ENCODE measurements at places on chromosomes 7 and 10.

DNA sequence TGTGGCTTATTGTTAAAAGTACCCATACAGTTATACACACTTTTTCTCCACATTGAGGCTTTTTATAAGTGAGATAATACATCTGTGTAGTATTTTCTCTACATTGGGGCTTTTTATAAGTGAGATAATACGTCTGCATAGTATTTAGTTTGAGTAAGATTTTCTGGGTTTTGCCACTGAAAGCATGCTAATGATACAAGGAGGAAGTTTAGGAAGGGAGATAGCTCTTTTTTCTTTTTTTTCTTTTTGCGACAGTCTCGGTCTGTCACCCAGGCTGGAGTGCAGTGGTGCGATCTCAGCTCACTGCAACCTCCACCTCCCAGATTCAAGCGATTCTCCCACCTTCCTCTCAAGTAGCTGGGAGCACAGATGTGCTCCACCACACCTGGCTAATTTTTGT lies 13.3 kb downstream of the FAM107B start:
- no peak for DNase-seq

DNA sequence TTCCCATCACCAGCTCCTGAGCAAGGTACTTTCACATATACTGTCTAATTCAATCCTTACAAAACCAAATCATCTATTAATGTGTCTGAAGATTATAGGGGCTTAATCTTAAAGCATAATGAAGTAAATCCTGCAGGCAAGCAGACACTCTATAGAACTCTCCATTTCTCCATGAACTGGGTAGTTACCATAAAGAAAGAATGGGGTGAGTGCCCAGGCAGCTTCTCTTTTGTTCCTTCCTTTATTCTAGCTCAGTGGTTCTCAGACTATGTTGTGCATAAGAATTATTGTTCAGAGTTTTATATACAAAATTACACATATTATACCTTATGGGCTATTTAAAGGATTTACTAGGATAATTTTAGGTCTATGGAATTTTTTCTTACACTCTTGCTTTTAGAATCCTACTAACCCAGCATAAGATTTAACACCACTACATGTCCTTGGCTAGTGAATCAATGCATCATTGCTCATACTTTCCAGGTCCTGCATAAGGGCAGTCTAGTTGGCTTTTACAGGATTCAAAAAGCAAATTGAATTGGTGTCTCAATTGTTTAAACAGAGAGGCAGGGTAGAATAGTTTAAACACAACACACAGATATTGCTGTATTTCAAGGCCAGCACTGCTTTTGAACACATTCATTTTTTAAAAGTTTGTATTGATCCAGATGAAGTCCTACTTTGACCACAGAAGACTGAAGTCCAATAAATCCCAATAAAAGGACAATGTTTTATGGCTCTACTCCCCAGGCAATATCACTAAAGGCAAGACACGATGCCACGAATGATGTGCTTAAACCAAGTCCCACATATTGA lies 12.9 kb downstream of the SGCE start:
- DNase-seq: no peak

- DNase-seq: no peak
Measured at GRCh38 chr10:93071674-93072224, 1.9 kb upstream of the CYP26A1 start.

DNA sequence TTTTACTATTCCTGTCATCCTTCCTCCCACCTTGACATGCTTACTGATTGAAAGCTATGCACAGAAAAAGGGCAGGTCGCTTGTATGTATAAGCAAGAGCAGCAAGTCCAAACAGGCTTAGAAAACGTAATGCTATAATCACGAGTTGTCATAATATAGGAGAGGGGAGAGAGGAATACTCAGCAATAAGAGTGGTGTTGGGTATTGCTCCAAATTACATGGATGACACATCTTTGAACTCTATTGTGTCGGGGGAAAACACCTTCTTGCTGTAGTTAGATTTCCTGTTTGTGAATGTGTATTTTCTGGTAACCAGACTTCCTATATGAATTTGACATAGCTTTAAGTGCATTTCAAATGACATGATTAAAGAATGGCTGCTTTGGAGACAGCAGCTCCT lies 7.5 kb downstream of the MET start:
- DNase-seq: no peak

- DNase-seq: no peak
Measured at GRCh38 chr7:107933386-107934013, 42.5 kb downstream of the DLD start.

- no peak for DNase-seq
Measured at GRCh38 chr10:14478604-14479003, 147.9 kb upstream of the FRMD4A start.

GRCh38 chr10:103231047-103231551 lies 14.6 kb upstream of the RPEL1 start:
- no peak for DNase-seq

DNA sequence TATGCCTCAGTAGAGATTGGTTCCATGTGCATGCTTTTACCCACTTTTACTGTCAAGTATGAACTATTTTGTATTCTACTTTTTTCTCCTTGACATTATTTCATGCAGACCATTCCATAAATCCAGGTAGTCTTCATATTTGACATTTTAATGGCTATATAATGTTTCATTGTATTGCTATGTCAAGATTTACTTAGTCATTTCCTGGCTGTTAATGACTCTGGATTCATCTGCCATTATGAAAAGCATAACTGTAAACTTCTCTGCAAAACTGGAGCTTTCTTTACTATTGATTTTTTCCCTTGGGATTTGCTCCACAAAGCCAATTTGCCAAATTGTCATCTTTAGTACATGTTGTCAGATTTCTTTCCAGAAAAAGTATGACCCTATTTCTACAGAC lies 6.8 kb upstream of the MSRB2 start:
- DNase-seq: no peak

DNA sequence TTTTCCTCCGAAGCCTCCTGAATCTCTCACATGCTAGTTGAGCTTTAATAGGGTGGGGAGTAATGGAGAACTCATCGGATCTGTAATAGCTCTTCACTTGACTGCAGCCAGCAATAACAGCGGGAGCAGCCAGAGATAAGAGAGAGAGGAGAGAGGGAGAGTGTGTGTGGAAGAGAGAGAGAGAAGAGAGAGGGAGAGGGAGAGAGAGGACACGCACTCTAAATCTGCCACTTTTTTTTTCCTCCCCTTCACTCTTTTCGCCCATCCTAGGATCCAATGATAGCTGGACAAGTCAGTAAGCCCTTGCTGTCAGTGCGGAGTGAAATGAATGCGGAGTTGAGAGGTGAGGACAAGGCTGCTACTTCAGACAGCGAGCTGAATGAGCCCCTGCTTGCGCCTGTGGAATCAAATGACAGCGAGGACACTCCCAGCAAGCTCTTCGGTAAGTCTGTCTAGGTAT lies 107.9 kb downstream of the POU6F2 start:
- DNase-seq: no peak

DNA sequence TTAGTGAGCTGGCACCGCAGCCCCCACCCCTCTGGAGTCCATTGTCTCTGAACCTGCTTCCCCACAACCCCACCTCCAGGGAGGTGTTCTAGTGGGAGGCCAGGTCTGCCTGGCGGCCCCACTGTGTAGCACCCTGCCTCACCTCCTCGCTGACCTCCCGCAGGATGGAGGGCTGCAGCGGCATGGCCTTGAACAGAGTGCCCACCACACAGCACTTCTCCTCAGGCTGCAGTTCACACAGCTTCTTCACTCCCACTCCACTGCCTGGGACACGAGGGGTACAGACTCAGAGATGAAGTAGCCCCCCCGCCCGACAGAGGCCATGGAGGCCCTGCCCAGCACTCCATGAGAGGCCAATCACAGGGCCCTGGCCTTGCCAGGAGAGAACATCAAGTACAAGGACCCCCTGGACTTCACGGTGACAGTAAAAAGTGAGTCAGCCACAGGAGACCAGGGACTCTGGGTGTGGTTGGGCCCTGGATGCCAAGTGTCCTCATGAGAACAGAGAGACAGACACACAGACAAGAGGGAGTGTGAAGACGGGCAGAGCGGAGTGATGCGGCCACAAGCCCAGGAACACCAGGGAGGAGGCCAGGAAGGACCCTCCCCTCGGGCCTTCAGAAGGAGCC lies 5.4 kb downstream of the POLD2 start:
- no peak for DNase-seq

- no peak for DNase-seq
Measured at GRCh38 chr7:41967156-41967555, 264.3 kb upstream of the INHBA start.

- DNase-seq: no peak
Measured at GRCh38 chr10:88152728-88153133, 289.3 kb downstream of the PTEN start.

- DNase-seq: no peak
Measured at GRCh38 chr7:41037691-41038090, 665.2 kb downstream of the INHBA start.

GRCh38 chr7:141511676-141512396 lies 39.4 kb upstream of the AGK start:
- no peak for DNase-seq

DNA sequence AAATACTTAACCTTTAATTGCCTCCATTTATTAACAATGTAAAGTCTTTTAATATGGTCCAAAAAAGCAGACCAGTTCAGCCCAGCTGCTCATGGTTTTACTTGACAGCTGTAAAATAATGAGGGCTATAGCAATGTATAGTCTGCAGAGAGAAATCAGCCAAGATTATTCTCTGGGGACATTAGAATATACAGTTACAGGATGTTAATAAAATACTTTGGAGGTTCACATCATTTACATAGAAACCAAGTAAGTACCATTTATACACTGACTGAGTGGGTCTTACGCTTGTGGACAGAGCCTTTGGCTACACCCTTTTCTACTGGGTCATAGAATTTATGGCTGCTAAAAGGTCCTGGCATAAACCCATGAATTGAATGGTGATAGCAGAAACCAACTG lies 340.7 kb upstream of the CELF2 start:
- no peak for DNase-seq

DNA sequence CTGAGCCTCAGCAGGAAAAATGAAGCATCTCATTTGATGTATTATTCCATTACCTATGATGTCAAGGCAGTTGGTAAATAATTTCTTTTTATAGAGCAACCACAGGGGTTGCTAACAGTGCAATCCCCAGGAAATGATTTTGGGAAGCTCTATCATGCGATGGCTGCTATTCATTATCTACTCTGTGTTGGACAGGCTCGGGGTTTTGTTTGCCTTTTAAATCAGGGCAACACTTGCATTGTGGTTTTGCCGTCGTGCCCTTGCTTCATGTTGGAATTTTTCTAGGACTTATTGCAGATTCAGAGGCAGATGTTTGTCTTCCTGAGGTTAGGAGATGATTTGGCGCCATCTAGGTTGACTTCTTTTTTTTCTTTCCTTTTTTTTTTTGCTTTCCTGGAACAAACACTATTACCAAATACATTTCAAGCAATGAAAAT lies 128.4 kb downstream of the BICC1 start:
- no peak for DNase-seq

GRCh38 chr7:106793015-106793975 lies 71.8 kb upstream of the PIK3CG start:
- no peak for DNase-seq

- no peak for DNase-seq
Measured at GRCh38 chr10:61197057-61197456, 253.1 kb upstream of the RHOBTB1 start.

- DNase-seq: no peak
Measured at GRCh38 chr10:45053569-45054100, 52.9 kb downstream of the ZNF22 start.

DNA sequence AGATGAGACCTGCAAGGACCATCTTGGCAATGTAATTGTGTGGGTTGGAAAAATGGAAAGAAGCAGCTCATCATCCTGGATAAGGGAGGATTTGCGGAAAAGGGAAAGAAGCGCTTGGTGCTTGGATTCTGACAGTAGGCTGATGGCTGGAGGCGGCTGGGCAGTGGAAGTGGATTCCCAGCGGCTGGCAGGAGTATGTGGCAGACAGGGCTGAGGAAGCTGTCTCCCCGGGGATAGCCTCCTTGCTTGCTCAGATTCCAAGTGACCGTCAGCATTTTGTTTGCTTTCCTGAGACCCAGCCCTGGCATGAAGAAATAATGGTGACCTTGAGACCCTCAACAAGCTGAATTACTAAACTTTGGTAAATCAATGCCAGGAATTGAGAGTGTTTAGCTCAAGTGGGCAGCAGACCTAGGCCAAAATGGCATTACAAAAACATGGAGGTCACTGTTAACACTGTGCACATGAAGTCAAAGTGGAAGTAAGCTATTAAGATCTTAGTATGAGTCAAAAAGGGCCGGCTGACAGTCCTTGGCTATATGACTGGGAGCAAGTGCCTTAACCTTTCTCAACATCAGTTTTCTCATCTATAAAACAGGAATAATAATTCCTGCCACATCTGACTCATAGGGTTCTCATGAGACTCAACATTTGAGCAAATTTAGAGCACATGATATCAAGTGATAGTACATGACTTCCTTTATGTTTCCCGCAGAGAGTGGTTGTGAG lies 21.3 kb downstream of the SLC25A28 start:
- DNase-seq: no peak

DNA sequence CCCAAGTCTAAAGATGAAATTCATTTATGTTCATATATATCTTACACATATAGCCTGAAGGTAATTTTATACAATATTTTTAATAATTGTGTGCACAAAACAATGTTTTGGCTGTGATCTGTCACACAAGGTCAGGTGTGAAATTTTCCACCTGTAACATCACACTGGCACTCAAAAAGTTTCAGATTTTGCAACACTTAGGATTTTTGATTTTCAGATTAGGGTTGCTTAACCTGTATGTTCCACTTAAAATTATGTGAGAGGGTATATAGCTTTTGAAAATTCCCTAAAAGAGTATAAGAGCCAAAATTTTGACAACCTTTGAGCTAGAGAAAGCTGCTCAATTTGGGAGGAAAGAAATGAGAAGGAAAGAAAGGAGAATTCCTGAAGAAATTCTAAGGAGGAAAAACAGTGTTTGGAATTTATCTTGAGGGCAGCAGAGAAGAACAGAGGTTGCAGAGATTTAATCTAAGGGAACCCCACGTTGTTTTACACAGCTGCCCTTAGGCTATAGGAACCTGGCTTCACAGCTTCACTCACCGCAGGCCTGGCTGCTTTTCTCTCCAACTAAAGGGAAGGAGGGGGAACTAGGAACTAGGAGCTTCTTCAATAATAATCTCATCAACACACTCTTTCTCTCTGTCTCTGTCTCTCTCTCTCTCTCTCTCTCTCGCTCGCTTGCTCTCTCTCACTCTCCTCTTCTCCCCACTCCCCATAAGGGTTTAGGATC lies 8.5 kb downstream of the VOPP1 start:
- DNase-seq: no peak

- DNase-seq: no peak
Measured at GRCh38 chr10:21173802-21174714, 276.9 kb upstream of the NEBL start.
